Activated B cell treated with CpG ODN at 0.5 μM for 24 hours (primary cell): ENCODE measurements at places on chromosomes 11 and 22. TPM values are rescaled to one million over a fixed set of nuclear protein-coding genes. Genes with fewer than 3 reads are reported as not detected.

The BTBD18 gene
- not detected in 2 replicates for total RNA-seq

The ZNF143 gene
- 37.8 and 41.1 TPM in 2 replicates for total RNA-seq

The TRIM49 gene
- total RNA-seq: not detected in 2 replicates

DNA sequence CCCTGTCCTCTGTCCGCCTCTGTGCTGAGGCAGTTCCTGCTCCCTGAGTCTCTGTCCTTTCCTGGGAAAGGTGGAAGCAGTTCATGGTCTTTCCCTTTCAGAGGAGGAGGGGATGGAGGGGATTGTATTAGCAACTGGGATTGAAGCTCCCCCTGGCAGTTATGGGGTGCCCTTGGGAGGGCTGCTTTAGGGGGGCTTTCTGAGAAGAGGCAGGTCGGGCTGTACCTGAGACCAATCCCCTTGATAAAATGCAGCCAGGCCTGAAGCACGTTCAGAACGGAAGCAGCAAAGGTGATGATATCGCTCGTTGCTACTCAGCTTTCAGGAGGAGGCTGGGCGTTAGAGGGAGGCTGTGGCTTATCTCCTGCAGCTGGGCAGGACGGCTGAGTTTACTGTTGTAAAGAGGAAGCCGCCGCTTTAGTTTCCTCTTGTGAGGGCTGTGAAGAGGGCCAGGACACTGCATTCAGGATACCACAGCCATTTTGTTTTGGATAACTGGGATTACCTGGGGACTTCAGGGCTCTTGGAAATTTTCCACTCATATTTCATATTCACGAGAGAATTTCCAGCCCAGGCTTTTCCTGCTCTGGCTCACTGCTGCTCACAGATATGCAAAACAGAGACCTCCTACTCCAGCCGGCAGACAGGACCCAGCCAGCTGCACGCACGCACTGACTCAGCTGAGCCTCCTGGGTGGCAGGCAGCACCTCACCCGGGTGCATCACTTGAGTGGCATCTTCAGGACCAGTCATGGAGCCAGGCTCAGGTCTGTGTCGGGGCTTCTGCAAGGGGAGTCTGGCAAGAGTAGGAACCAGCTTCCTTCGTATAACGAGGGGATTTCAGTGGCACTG, 798 bp downstream of the AMPD3 start:
- H3K4me3 ChIP-seq: peak overlapping the region; percentile 87
- DNase-seq: peak; percentile 69
- H3K36me3 ChIP-seq: peaks cover 20% of the 10 kb centered on the region
- no peaks in the 10 kb centered on the region for H3K27me3 ChIP-seq
- H3K4me1 ChIP-seq: peaks cover 95% of the 10 kb centered on the region
- H3K27ac ChIP-seq: peak overlapping the region; percentile 96

DNA sequence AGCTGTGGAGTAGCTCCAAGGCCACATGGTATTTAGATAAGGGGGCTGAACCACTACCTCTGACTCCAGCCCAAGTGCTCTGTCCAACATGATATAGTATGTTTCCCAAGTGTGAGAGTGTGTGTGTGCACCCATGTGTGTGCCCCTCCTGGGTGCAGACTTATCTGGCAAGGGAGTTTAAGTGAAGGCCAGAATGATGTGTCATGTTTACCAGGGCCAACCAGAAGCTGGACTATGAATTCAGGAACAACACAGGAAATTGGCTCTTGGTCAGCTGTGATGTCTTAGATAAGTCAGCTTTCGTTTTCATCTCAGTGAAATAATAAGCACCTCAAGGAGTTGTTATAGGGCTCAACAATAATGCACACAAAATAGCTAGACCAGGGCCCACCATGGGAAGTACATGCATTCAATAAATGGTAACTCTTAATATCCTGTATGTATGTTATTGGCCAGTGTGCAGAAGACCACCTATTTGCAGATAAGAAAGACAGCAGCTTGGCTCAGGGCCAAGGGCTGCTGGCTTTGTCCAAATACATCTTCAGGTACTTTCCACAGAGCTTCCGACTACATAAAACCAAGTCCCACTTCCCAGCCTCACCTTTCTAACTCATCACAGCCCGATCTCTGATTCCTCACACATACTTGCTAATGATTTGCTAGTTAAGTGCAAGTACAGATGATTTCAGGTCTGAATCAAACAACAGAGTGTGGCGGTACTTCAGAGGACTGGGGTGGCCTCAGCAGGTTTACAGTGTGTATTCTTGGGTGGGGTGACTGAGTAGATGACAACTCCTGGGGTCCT, 120.9 kb downstream of the ME3 start:
- no peaks in the 10 kb centered on the region for H3K27me3 ChIP-seq
- H3K27ac ChIP-seq: no peak overlapping the region
- H3K4me3 ChIP-seq: no peak overlapping the region
- H3K4me1 ChIP-seq: no peaks in the 10 kb centered on the region

- no peaks in the 10 kb centered on the region for H3K36me3 ChIP-seq
- peaks cover 15% of the 10 kb centered on the region for H3K27me3 ChIP-seq
Observed at GRCh38 chr11:134579724-134580609, 167.9 kb upstream of the B3GAT1 start.

- H3K27ac ChIP-seq: no peak overlapping the region
- H3K36me3 ChIP-seq: no peaks in the 10 kb centered on the region
- no peaks in the 10 kb centered on the region for H3K4me1 ChIP-seq
- no peaks in the 10 kb centered on the region for H3K27me3 ChIP-seq
Observed at GRCh38 chr11:115134926-115135325, 369.3 kb downstream of the CADM1 start.

DNA sequence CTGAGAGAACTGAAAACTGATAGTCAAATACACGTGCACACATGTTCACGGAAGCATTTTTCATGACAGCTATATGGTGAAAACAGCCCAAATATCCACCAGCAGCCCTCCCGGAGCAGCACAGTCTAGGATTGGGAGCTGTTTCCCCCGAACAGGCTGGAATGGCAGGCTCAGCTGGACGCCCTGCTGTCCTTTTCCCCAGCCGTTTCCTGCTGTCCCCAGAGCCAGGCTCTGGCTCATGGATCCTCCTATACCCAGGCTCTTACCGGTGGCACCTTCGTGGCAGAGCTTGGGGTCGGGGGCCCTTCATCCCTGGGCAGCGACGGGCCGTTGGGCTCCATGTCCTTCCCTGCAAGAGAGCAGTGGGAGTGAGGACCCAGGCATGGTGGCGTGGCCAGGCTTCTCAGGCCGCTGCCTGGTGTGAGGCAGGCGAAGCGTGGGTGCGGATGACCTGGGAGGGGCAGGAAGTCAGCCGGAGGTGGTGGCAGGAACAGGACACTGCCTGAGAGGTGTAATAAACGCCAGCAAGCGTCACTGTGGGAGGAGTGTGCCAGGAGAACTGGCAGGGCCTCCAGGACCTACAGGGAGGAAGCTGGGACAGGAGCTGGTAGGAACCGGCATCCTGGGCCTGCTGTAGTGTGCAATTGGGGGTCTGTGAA, 38.8 kb downstream of the OSBPL5 start:
- no peaks in the 10 kb centered on the region for H3K27me3 ChIP-seq
- H3K4me3 ChIP-seq: no peak overlapping the region
- DNase-seq: no peak
- no peaks in the 10 kb centered on the region for H3K36me3 ChIP-seq
- H3K4me1 ChIP-seq: no peaks in the 10 kb centered on the region
